ENCODE measurements at places on chromosomes 7 and 10. TPM values are rescaled to one million over a fixed set of nuclear protein-coding genes. Genes with fewer than 3 reads are reported as not detected.

Gene KCNIP2
- 0.34 TPM for total RNA-seq

Gene CDC14C
- total RNA-seq, result 0.07 TPM

Gene RPP30
- 25.6 TPM for total RNA-seq

Gene WIPF3
- 0.21 TPM for total RNA-seq

Gene PLPP4
- 0.34 TPM for total RNA-seq

Gene NOS3
- 0.14 TPM for total RNA-seq

Gene TPST1
- 51.4 TPM for total RNA-seq

Gene TDRD1
- total RNA-seq, result not detected

Gene PAPOLB
- under 0.01 TPM for total RNA-seq

Gene PPP3CB
- total RNA-seq, result 35.8 TPM

Gene PON2
- 98.2 TPM for total RNA-seq

Measured in nasal cavity respiratory epithelium epithelial cell of viscerocranial mucosa (primary cell).